ENCODE measurements at places on chromosomes 12 and 14. TPM values are rescaled to one million over a fixed set of nuclear protein-coding genes. Genes with fewer than 3 reads are reported as not detected.

Gene ARHGDIB
- total RNA-seq, result 438 TPM

Gene DACT1
- 4.3 TPM for total RNA-seq

Gene FITM1
- total RNA-seq, result not detected

Gene KCNC2
- total RNA-seq, result not detected

Gene EPYC
- total RNA-seq, result not detected

Gene LMO3
- total RNA-seq, result not detected

Gene ERC1
- 40.3 TPM for total RNA-seq

Gene SERPINA9
- total RNA-seq, result not detected

Gene NRL
- total RNA-seq, result 4.9 TPM

Gene WNT1
- not detected for total RNA-seq

Gene KRT81
- total RNA-seq, result not detected

Gene BDKRB2
- 4.1 TPM for total RNA-seq

Gene SMOC1
- not detected for total RNA-seq

Gene RTL1
- not detected for total RNA-seq

Gene CAPZA3
- total RNA-seq, result not detected

Gene CLECL1
- not detected for total RNA-seq

Gene ZDHHC22
- not detected for total RNA-seq

Gene NR1H4
- 0.15 TPM for total RNA-seq

Gene CCDC60
- not detected for total RNA-seq

Gene CHGA
- 0.29 TPM for total RNA-seq

Gene GLIPR1L2
- not detected for total RNA-seq

Gene STRN3
- total RNA-seq, result 27.6 TPM

Gene IGF1
- 0.39 TPM for total RNA-seq

Gene SPIC
- not detected for total RNA-seq

Gene PDE3A
- total RNA-seq, result 9.9 TPM

Data from glomerular endothelial cell (primary cell).